ENCODE measurements at places on chromosomes 13 and 19. TPM values are rescaled to one million over a fixed set of nuclear protein-coding genes. Genes with fewer than 3 reads are reported as not detected.

- no peak for DNase-seq
Observed at GRCh38 chr19:10882108-10882457, 10.7 kb downstream of the CARM1 start.

DNA sequence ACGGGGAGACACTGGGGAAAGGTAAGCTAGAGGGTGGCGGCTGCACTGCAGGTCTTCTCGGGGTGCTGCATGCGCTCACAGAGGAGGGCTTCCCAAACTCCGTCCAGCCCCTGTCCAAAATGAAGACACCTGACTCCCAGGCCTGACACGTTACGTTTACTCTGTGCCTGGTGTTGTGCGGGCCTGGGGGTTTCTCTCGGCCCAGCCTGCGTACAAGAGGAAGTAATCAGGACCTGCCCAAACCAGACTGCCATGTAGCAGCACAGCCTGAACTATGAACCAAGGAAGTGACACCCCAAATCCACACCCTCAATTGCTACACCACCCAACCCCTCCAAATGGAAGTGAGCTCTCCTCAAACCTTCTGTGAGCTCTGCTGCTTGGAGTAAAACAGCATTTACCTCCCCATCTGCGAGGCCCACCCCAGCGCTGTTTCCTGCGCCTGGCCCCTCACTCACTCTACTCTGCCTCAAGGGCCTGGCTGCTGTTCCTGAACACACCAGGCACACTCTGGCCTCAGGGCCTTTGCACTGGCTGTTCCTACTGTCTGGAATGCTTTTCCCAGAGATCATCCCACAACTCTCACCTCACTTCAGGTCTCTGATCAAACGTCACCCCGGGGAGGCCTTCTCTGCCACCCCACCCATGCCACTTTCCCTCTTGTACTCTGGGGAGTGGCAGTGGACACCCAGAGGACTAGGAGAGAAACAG is 3.0 kb downstream of the HSPBP1 start:
- no peak for DNase-seq

The TSSK6 gene
- total RNA-seq, result not detected

DNA sequence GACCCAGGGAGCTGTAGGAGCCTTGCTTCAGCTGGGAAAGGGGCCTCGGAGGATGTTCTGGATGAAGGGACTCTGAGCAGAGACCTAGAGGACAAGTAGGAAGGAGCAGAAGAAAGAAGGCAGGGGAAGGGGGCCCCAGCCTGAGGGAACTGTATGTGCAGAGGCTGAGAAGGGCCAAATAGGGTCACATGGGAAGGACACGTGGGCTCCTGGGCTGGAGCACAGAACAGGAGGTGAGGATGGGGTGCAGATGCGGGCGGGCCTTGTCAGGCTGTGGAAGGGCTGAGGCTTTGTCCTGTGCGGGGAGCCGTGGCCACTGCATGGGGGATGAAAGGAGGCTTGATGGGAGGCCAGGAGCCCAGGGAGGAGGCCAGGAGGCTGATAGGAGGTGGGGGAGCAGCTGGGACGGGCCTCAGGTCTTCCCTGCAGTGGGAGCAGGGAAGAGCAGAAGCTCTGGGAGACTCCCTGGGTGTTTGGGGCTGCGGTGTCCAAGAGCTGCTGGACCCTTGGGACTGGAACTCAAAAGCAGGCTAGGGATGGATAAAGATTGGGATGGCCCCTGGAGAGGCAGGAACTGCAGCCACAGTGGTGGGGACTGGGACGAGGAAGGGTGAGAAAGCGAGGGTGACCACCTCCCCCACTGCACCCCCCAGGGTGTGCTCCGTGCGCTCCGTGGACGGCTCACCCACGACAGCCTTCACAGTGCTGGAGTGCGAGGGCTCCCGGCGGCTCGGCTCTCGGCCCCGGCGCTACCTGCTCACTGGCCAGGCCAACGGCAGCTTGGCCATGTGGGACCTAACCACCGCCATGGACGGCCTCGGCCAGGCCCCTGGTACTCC is 11.4 kb upstream of the LTBP4 start:
- DNase-seq, result no peak

- no peak for DNase-seq
Observed at GRCh38 chr13:110392510-110393240, 85.6 kb downstream of the COL4A2 start.

DNA sequence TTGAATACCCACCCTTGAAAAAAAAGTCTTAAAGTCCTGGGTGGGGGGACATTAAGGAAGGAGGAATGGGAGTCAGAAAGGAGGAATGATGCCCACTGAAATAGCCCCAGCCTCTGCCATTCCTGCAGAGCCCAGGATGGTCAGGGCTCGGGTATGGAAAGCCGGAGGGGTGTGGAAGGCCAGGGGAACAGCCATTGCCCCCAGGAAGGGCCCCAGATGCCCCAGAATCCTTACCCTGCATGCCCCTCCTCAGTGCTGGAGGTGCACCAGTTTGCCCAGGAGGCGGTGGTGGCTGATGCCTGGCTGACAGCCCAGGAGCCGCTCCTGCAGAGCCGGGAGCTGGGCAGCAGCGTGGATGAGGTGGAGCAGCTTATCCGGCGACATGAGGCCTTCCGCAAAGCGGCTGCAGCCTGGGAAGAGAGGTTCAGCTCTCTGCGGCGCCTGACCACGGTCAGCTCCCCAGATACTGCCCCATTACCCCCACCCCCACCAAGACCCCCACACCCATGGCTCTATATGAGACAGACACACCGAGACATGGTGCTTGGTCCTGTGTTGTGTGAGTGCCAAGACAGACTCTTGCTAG is 10.7 kb upstream of the SHKBP1 start:
- DNase-seq, result no peak

The ZNF730 gene
- total RNA-seq, result not detected

The MBD3L2 gene
- not detected for total RNA-seq

- no peak for DNase-seq
Observed at GRCh38 chr19:13492128-13492527, 14.2 kb downstream of the CACNA1A start.

GRCh38 chr13:31020996-31021395 is 88.5 kb downstream of the TEX26 start:
- DNase-seq, result no peak

- peak; percentile 35 for DNase-seq
Observed at GRCh38 chr19:41352609-41353465, 885 bp downstream of the TGFB1 start.

- DNase-seq, result no peak
Observed at GRCh38 chr13:47033216-47033615, 136.4 kb upstream of the HTR2A start.

The BBC3 gene
- total RNA-seq, result 7.6 TPM

- DNase-seq, result no peak
Observed at GRCh38 chr13:100824366-100824765, 149.8 kb upstream of the TMTC4 start.

The COX6B1 gene
- total RNA-seq, result 1,041 TPM

Measured in gastrocnemius medialis (tissue), 4 donors.